Stimulated activated CD4-positive, alpha-beta T cell treated with anti-CD3 and anti-CD28 coated beads, Interleukin-1b, Interleukin-23, amount 100 ng/mL, for 24 hours (primary cell): ENCODE measurements at places on chromosomes 5 and 9.

DNA sequence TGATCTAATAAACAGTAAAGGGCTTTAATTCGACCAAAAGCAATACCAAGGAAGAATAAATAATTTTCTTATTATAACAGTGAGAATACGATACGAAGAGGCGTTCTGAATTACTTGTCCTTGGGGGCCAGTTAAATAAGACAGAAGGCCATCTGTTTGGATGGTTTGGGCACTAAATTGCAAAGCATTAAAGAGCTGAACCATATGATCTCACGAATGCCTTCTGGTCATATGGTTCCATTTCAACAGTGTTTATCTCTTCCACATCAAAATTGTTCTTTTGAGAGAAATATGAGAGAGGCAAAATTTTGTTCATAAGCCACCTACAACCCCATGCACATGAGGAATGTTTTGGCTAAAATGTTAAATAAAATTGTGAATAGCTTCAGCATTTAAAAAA lies 605.4 kb downstream of the PTPRD start:
- no peak for DNase-seq

DNA sequence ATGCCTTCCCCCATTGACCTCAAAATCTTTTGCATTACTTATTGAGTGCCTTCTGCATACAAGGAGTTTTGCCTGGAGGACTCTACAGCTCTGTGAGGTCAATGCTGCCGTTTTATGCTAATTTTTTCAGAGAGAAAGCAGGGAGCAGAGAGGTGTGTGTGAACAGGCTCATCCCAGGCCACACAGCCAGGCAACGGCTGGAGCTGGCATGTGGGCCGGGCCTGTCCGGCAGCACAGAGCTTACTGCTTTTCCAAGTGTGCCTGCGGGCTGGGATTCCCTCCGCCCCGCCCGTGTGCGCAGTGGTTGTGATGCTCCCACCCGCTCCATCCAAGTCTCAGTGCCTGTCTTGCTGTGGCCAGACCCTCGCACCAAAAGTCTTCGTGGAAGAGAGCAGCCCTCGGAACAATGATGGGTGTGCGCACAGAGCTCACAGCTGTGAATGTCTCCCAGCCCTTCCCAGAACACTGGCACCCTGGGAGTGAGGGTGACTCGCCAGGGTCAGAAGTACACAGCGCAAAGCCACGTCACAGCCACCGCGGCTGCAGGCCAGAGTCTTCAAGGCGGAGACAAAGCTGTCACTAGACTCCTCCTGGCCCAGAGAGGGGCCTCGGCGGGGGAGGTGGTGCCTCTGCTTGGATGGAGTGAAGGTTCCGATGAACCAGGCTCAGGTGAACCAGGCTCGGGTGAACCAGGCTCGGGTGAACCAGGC lies 82.8 kb downstream of the COL5A1 start:
- DNase-seq, result no peak

DNA sequence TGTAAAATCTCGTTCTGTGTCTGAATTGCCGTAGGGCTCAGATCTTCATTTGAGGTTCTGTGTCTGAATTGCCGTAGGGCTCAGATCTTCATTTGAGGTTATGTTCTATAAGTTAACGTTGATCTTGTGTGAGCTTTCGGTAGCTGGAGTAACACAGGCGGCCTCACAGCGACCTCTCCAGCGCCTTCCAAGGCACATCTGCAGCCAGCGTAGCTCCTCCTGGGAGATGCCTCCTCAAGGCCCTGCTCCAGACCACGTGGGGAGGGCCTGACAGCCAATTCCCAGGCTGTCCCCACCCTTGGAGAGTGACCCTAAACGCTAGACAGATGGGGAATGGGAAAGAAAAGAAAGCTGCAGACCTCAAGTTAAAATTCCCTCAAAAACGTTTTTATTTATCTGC lies 8.7 kb upstream of the AHRR start:
- no peak for DNase-seq

GRCh38 chr5:87827539-87827938 lies 414.8 kb upstream of the CCNH start:
- DNase-seq, result no peak

- DNase-seq, result no peak
Observed at GRCh38 chr9:80158131-80158530, 586.4 kb downstream of the TLE4 start.

- DNase-seq, result peak; percentile 20
Observed at GRCh38 chr9:15357050-15357653, 50.1 kb upstream of the TTC39B start.
